Sciatic nerve (tissue), 2 donors: ENCODE measurements at places on chromosomes 13 and 19. TPM values are rescaled to one million over a fixed set of nuclear protein-coding genes. Genes with fewer than 3 reads are reported as not detected.
A peak's percentile ranks its signal among the peaks of the same experiment; 100 is the strongest.

- no peak for DNase-seq
These were observed 199.7 kb downstream of the IRS2 start for GRCh38 chr13:109586509-109587346.

Gene RCBTB2
- 19.7 TPM for total RNA-seq

Gene AMER2
- total RNA-seq, result 0.04 TPM

GRCh38 chr13:92103689-92104153 is 705.3 kb downstream of the GPC5 start:
- no peak for DNase-seq

DNA sequence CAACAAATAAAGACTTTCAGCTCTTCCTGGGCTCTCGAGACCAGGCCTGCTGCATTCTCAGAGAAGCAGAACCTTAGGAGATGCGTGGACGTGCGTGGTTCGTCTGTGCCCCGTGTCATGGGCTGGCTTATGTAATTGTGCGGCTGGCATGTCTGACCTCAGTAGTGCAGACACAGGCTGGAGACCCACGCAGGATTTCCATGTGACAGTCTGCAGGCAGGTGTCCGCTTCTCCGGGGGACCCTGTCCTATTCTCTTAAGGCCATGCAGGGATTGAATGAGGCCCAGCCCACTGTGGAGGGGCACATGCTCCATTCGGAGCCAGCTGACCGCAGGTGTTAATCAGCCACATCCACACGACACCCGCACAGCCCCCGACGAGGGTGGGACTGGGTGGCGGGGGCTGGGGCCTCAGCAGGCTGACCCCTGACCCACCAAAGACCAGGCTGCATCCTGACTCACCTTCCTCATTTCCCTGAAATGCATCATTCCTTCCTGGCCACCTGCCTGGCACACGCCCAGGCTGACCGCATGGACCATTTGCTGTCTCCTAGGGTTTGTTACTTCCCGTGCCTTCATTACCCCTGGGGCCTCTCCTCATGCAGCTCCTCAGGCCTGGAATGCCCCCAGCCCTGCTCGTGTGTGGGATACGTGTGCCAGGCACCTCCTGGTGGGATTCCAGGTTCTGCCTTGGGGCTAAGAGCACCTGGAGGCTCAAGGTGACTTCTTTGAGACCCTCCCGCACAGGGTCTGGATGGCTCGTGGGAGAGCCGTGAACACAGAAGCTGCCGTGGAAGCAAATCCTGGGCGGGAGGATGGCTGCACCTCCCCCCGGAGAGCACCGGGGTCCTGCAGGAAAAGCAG is 10.7 kb upstream of the MCF2L start:
- peak; percentile 47 for DNase-seq

DNA sequence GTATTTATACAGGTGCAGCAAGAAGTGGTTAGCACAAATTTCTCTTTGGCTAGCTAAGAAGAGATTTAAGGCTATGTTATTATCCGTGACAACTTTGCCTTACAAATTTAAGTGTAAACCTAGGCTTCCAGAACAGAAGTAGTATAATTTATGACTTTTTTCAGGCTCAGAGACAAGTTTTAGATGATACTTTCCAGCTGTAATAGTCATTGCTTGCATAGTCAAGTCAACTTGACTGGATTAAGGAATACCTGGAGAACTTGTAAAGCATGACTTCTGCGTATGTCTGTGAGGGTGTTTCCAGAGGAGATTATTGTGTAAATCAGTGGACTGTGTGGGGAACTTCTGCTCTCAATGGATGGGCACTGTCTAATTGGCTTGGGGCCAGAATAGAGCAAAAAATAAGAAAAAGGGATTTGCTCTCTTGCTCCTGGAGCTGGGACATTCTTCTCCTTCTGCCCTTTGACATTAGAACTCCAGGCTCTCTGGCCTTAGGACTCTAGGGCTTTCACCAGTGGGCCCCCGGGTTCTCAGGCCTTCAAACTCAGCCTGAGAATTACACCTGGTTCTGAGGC is 33.0 kb downstream of the CYSLTR2 start:
- no peak for DNase-seq

GRCh38 chr19:37583340-37583739 is 11.3 kb downstream of the ZNF571 start:
- DNase-seq, result no peak

DNA sequence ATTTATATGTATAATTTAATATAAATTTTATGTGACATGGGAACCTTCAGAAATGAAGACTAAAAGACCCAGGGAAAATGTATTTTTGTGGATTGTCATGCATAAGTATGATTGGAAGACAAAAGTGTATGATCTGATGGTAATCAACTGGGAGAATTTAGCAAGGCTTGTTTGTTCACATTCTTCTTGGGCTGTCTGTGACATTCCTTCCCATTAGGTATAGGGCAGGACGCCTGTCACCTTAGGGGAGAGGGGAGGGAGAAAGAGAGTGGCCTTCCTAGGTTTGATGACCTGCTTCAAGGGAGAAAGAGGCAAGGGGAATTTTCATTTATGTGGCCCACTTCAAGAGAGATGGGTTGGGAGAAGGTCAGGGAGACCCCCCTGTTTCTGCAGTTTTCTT is 22.4 kb downstream of the PIBF1 start:
- no peak for DNase-seq

DNA sequence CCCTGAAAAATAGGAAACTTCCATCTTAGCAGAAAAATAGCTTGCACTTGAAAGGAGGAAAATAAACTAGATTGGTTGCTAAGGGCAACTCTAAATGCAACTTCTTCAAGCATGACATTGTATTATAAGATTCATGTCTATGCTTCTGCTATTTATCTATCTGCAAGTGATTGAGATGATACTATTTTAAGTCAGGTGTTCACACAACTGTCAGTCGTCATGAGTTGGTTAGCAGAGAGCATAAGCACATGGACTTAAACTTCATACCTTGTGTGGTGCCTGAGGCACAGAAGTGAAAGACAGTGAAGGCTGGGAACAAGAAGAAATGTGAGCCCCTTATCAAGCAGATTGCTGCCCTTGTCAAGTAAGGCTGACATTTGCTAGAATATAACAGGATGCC is 82.9 kb downstream of the SLITRK5 start:
- DNase-seq, result no peak

Gene FREM2
- total RNA-seq, result 9.2 TPM

GRCh38 chr19:34402074-34402600 is 2.1 kb upstream of the PDCD2L start:
- DNase-seq, result no peak

Gene MUC16
- 1.3 TPM for total RNA-seq

DNA sequence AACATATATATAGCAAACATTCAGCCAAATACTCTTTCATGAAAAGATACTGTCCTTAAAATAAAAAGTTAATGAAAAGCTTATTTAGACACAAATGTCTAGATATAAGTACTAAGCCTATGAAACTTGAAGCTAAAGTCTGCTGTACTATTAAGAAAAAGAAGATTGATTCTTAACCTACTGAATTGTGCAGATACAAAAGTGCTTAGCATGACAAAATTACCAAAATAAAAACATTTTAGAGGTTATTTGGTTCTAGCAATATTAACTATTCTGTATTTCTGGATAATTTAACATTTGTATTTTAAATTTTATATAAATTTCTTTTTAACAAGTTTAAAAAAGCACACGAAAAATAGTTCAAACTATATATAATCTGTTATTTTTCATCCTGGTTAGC is 8.8 kb downstream of the RNF6 start:
- DNase-seq, result no peak

Gene FCAR
- 5.2 TPM for total RNA-seq

DNA sequence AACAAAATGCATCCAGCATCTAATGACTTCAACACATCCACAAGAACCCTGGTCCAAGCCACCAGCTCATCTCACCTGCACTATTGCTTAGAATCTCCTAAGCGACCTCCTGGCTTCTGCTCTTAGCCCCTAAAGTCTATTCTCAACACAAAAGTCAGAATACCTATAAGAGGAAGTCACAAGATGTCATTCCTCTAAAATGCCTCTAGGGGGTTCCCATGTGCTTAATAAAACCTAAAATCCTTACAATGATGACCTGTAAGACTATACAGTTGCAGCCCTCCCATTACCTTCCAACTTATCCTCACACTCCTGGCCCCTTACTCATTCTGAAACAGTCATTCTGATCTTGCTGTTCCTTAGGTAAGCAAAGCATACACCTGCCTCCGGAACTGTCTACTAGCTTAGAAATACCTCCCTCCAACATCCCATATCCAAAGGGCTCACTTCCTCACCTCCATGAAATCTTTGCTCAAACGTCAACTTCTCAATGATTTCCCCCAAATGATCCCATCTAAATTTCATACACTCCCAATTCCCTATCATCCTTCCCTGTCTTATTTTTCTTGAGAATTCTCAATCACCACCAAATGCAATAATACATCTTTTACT is 10.0 kb downstream of the ATP7B start:
- no peak for DNase-seq

DNA sequence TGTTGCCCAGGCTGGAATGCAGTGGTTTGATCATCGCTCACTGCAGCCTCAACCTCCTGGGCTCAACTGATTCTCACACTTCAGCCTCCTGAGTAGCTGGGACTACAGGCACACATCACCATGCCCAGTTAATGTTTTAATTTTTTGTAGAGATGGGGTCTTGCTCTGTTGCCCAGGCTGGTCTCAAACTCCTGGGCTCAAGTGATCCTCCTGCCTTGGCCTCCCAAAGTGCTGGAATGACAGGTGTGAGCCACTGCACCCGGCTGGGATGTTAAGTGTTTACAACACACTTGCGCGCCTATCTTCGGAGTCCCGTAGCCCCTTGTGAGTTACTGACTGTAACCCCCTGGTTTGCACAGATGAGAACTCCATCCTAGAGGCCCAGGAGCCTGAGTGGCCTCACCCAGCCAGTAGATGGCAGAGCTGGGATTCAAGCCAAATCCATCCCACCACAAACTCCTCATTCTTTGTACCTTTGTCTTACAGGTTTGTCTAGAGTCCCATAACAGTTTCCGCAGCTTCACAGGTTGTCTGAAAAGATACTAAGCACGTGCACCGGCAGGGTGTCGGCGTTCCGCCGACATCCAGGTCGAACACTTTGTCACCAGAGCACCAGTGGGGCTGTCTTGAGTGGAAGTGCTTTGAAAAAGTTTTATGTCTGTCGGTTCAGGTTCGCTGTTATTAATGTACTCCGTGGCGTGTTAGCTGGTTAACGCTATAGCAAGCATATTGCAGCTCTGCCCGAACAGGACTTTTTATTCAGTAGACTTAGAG is 14.7 kb downstream of the MAG start:
- DNase-seq, result no peak

Gene ZNF442
- total RNA-seq, result 5.4 TPM
